ENCODE measurements at places on chromosomes 5 and 9.

- no peak for DNase-seq
These were observed 5.5 kb downstream of the RNU6ATAC start for GRCh38 chr9:134158753-134159392.

- DNase-seq, result no peak
These were observed 88.6 kb downstream of the ANGPTL2 start for GRCh38 chr9:127033789-127034188.

GRCh38 chr9:137313326-137313936 lies 11.4 kb upstream of the NRARP start:
- no peak for DNase-seq

- DNase-seq, result no peak
These were observed 13.7 kb downstream of the DAB2 start for GRCh38 chr5:39411061-39411460.

DNA sequence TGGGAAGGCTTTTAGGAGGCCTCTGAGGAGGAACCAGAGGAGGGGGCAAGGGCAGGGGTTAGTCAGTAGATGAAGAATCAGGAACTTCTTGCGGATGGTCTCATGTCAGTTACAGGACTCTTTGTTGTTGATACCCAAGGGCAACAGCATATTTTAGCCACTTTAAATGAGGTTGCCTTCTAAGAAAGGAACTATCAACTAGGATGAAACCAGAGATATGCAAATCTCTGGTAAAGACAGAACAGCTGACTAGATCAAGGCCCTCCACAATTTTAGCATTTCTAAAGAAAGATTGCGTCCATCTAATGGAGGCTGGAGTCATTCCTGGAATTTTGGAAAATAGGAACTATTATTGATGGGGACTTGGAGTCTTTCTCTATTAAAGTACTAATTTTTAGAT lies 57.7 kb upstream of the KLF4 start:
- no peak for DNase-seq

DNA sequence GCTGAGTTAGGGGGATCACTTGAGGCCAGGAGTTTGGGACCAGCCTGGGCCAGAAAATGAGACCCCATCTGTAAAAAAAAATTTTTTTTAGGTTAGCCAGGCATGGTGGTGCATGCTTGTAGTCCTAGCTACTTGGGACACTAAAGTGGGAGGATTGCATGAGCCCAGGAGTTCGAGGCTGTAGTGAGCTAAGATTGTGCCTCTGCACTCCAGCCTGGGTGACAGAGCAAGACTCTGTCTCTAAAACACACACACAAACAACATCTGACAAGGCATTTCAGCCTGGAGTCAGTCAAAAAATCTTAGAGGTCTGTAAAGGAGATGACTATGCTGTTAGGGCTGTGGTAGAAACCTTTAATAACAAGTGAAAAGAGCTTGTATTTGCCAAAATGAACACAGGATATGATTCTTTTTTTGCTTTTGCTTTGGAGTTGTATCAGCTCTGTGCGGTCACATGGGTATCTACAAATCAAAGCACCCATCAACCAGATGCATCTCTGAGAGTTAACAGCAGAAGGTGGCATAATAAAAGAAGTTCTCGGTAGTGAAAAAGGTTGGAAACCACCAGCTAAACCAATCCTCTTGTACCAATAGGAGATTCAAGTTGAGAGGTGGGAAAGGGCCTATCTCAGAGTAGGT lies 3.6 kb upstream of the PSMD5 start:
- no peak for DNase-seq

- DNase-seq, result no peak
These were observed 72.1 kb upstream of the SEMA6A start for GRCh38 chr5:116646611-116647289.

- no peak for DNase-seq
These were observed 37.3 kb upstream of the TMEM252 start for GRCh38 chr9:68577774-68578591.

- no peak for DNase-seq
These were observed 65.6 kb downstream of the HOMER1 start for GRCh38 chr5:79448336-79448735.

GRCh38 chr5:73668017-73668416 lies 42.0 kb downstream of the ARHGEF28 start:
- DNase-seq, result no peak

DNA sequence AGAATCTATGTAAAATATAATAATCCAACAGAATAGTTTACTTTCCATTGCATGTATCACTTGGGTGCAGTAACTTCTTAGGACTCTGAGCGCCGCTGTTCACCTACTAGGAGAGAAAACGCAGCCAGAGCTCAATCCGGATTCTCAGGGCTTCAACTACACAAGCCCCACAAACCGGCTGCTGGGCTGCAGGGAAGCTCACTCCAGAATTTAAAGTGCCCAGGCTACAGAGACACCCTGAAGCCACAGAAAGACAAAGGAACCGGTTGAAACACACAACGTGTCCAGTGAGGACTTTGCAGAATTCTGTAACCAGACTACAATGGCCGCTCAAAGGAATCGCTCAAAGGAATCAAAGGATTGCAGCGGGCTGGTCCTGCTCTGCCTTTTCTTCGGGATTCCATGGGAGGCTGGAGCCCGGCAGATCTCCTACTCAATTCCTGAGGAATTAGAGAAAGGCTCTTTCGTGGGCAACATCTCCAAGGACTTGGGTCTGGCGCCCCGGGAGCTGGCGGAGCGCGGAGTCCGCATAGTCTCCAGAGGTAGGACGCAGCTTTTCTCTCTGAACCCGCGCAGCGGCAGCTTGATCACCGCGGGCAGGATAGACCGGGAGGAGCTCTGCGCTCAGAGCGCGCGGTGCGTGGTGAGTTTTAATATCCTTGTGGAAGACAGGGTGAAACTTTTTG lies at the start of gene PCDHGA10:
PCDHGA10 (plus strand) TSS at position 134 of the 686 bp plus-strand sequence; CDS start at position 323, 189 bp downstream.
- no peak for DNase-seq

DNA sequence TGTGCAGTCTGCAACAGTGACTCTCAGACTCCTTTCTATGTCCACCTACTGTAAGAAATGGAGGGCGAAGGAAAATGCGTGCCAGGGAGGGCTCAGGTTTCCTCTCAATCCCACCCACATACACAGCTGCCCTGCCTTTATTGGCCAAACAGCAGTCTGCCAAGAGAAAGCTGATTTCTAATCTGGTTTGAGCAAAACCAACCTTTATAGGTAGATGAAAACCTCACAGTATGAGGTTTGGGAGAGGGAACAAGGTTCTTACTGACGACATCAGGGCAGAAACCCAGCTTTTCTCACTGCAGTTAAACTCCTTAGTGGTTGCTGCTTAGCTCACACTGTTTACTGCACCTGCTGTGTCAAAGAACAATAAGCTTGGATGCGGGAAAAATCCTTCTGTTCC lies 152.3 kb upstream of the KLF9 start:
- no peak for DNase-seq

GRCh38 chr5:139501381-139501780 lies 18.8 kb upstream of the STING1 start:
- DNase-seq, result no peak

- DNase-seq, result no peak
These were observed 78.2 kb upstream of the RUFY1 start for GRCh38 chr5:179472174-179472573.

DNA sequence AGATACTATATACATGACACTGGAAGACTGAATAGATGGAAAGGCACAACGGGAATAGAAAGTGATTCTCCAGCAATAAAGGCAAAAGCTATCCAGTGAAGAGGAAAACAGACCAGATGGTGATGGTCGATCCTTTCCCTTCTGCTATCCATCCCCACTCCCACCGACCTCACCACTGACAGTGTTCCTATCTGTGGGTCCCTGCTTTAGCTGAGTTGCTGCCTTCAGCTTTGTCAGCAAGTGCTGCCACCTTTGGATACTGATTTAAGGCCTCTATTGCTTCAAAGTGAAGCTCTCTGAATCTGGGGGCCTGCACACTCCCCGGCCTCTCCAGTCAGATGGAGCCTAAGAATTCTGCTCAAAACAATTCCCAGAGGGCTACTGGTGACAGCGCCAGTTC lies 32.3 kb downstream of the EPB41L4A start:
- no peak for DNase-seq

- DNase-seq, result no peak
These were observed 74.5 kb downstream of the MAPKAP1 start for GRCh38 chr9:125632321-125633115.

DNA sequence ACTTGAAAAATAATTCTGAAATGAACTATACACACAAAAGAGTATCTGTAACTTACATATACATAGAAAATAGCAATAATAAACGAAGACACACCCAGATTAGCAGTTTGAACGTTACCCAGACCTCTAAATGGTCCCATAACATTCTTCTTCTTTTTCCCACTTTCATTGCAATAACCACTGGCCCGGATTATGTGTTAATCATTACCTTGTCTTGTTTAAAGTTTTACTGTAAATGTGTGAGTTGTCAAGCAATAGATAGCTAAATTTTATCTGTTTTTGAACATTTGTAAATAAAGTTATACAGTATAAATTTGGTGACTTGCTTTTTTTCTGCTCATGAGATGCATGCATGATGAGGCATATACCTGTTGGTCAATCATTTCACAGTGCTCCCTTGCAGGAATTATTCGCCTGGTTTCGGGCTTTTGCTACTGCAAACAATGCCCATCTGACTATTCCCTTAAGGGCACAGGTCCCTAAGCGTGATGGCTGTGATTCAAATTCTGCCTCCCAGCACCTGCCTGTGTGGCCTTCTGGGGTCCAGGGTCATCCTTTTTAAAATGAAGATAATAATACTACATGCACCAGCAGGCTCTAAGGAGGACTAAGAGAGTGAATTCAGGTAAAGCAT lies 66.1 kb downstream of the GADD45G start:
- no peak for DNase-seq

DNA sequence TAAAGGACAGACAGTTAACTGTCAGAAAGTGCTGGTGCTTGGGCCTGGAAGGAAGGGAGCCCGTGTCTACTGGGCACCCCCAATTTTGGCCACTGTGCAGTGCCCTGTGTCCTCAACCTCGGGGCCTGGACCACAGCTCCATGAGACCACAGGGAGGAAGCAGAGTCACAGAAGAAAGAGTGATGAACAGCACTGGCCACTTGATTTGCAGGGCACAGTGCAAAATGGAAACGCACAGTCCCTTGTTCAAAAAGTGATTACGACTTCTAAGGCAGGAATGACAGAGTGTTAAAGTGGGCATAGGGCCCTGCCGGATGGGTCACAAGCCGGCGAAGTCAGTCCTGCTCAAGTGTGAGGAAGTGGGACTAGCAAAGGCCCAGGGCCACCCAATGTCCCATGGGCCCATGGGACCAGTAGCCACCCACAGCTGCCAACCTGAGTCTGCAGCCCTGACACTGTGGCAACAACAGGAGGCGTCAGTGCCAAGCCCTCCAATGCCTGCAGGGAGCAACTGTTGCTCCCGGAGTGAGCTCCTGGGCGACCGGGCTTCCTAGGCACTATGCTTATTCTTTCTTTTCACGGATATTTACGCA lies 85.4 kb downstream of the ADAMTS2 start:
- no peak for DNase-seq

- DNase-seq, result no peak
These were observed 2.8 kb downstream of the DCAF12 start for GRCh38 chr9:34123682-34124081.

- no peak for DNase-seq
These were observed 16.4 kb upstream of the C5orf47 start for GRCh38 chr5:173972607-173972924.

DNA sequence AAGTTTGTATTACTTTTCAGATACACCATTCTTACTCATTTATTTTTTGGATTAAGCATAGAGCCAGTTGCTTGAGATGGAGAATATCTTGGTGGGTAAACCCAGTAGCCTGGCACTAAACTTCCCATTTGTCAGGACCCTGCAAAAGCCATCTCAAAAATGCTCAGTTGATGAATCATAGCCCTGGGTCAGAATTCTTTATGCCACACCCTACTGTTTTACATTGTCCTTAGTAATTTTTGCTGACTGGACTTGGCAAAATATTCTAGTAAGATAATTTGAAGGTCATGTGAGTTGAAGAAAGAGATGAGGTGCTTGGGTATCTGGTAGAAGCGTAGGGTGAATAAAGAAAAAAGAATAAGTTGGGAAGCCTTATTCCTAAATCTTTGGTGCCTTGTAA lies 50.7 kb downstream of the C7 start:
- DNase-seq, result no peak

- no peak for DNase-seq
These were observed 16.9 kb downstream of the RABL6 start for GRCh38 chr9:136824496-136825225.

- no peak for DNase-seq
These were observed 6.1 kb downstream of the NSMF start for GRCh38 chr9:137452761-137453642.

DNA sequence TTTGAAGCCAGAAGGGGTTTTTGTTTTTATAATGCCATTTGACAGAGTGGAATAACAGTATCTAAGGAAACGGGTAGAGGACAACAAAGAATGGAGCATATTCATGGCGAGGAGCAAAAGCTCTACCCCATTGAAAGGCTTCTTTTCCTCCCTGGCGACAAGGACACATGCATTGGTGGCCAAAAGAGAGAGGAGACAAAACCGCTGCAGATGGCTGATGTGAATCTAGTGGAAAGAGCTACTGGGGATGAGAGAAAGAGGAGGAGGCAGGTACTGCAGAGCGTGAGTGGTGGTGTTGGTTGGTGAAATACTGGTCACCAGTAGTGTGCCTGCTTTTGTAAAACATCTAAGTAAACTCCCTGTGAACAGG lies 491 bp downstream of the APC start:
- DNase-seq, result no peak

- no peak for DNase-seq
These were observed 19.2 kb upstream of the ANKRD18A start for GRCh38 chr9:38639577-38639940.

- no peak for DNase-seq
These were observed 386.1 kb upstream of the MPDZ start for GRCh38 chr9:13665418-13666066.

DNA sequence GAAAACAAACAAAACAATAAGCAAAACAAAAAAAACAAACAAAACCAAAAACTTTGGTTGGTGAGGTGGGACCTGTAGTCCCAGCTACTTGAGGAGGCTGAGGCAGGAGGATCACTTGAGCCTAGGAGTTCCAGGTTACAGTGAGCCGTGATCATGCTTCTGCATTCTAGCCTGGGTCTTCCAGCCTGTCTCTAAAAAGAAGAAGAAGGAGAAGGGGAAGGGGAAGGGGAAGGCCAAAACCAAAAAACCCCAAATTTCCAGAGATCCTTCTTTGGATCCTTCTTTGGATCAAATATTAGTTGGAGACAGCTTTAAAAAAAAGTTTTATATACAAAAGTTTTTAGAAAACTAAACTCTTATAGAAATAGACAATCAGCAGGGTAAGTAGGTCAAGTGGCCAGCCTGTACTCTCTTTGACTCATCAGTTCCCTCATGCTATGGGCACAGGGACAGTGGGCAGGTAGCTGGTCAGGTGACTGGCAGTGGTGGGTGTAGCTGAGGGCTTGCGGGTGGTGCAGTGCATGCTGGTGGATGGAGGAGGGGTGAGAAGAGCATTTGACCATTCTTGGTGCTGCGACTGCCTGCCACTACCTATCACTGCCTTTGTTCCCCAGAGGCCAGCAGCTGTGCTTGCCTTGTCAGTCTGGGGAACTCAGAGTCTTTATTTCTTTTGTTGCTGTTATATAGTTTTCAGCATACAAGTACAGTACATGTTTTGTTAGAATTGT lies 12.6 kb downstream of the RCL1 start:
- DNase-seq, result no peak

GRCh38 chr9:23790351-23791260 lies 35.4 kb downstream of the ELAVL2 start:
- no peak for DNase-seq
